Thoracic aorta (tissue), 2 donors: ENCODE measurements at places on chromosomes 5 and 9.

- no peak for DNase-seq
Measured at GRCh38 chr9:121750715-121751623, 99.5 kb downstream of the DAB2IP start.

GRCh38 chr5:65359569-65359968, 122.2 kb downstream of the ADAMTS6 start:
- DNase-seq: no peak

- DNase-seq: no peak
Measured at GRCh38 chr9:115208501-115208900, 90.5 kb upstream of the TNC start.

GRCh38 chr5:54159153-54159892, 151.1 kb downstream of the ARL15 start:
- no peak for DNase-seq

DNA sequence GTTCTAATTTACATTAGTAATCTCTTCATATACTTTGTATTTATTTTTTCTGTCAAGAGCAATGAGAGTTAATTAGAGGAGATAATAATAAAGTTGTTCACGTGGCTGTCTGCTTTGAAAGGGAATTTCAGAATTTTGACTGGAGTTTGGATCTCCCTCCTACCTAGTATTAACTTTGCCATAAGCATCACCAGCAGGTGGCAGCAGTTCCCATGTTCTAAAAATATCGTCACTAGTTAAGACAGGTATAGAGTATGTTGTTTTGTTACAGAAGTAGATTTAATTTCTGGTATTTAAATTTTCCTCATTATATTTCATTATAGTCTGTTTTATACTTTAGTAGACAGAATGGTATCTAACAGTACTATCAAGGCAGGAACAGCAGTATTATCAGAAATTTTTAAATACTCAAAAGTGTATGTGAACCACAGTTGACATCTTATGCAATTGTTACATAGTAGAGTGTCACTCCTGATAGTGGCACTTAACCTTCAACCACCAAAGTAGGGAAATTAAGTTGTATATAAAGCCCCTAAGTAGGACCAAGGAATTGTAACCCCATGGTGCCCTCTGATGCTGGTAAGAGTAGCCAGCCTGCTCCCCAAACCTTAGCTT, 20.4 kb downstream of the GNPDA1 start:
- no peak for DNase-seq

- no peak for DNase-seq
Measured at GRCh38 chr9:70106571-70106970, 62.9 kb downstream of the MAMDC2 start.

DNA sequence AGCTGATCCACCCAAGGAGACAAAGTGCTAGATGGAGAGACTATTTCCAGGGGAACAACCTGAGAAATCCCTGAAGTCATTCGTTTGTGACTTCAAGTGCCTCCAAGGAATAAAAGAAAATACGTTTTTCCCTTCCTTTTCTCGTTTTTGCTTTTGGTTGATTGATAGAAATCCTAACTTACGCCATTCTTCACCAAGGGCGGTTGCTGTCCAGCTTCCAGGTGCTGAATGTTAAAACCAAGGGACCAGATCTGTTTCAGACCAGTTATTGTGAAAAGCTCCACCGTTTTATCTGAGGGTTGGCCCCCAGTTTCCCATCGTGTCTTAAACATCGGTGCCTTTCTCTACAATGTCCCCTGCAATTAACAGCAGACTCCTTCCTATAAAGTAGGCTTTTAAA, 600.7 kb upstream of the SGCD start:
- no peak for DNase-seq

DNA sequence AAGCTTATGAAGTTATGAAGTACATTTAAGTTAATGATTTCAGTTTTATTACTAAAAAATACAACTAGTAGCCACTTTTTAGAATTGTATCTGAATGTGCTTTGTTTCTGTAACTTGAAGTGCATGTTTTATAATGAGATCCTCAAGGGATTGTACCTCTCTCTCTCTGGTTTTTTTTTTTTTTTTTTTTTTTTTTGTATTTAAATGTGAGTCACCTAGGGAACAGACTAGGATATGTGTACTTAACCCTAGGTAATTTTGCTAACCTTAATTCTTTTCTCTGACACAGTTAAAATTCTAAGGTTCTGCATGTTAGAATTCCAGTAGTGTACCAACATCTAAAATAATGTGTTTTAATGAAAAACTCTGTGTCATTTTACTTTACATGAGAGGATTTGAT, 59.5 kb downstream of the CDC42SE2 start:
- DNase-seq: no peak
